H1 (cell line): ENCODE measurements at places on chromosomes 2 and 18. TPM values are rescaled to one million over a fixed set of nuclear protein-coding genes. Genes with fewer than 3 reads are reported as not detected.

Gene CSRNP3
- total RNA-seq, result 6.5 and 6.7 TPM in 2 replicates

Gene CAPN13
- total RNA-seq, result 0.94 and 2.4 TPM in 2 replicates

Gene CPLX4
- not detected in 2 replicates for total RNA-seq

Gene RAB17
- total RNA-seq, result 83.4 and 83.8 TPM in 2 replicates

Gene LTBP1
- total RNA-seq, result 23.8 and 24.7 TPM in 2 replicates

Gene CACNB4
- total RNA-seq, result 4.0 and 4.1 TPM in 2 replicates

Gene PGAP1
- 24.1 and 24.7 TPM in 2 replicates for total RNA-seq

Gene NR4A2
- total RNA-seq, result 1.4 and 1.7 TPM in 2 replicates

GRCh38 chr2:149090706-149091105 is 52.2 kb downstream of the LYPD6B start:
- no peak for DNase-seq

GRCh38 chr2:65021709-65022108 is 32.5 kb downstream of the SLC1A4 start:
- DNase-seq, result no peak

DNA sequence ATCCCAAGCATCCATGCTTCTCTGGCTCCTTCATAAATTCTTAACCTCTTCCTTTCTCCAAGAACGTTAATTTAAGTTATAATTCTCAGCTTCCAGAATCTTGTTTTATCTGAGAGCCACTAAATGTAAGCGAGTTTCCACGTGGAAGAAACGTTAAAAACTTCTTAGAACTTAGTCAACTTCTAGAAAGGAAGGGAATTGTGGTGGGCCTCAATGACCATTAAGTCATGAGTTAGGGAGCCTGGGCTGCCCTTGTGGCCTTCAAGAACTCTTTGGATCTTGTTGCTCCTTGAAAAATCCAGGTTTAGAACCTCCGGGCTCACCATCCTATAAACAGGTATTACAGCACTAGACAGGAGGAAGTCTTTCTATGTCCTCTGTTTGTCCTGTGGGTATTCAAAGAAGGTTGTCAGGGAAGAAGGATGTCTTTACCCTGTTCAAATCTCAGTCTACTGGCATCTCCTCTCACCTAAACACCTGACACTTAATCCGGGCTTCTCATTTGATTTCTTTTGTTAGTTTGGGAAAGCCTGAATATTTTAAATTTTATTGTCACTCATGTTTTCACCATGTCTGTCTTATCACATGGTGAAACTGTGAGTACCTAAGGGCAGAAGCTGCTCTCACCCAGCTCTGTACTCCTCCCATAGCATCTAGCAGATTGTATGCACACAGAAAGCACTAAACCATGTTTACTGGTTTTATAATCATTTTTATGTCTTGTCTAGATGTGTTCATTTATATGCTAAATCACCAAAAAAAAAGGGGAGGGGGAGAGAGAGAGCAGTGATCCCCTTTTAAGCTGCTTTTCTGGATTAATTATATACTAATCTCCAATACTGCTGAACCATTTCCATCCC is 6.3 kb downstream of the RND3 start:
- DNase-seq, result no peak

- no peak for DNase-seq
These were observed 11.0 kb downstream of the RAB11FIP5 start for GRCh38 chr2:73101626-73102256.

GRCh38 chr2:11775384-11775783 is 29.0 kb downstream of the LPIN1 start:
- no peak for DNase-seq

DNA sequence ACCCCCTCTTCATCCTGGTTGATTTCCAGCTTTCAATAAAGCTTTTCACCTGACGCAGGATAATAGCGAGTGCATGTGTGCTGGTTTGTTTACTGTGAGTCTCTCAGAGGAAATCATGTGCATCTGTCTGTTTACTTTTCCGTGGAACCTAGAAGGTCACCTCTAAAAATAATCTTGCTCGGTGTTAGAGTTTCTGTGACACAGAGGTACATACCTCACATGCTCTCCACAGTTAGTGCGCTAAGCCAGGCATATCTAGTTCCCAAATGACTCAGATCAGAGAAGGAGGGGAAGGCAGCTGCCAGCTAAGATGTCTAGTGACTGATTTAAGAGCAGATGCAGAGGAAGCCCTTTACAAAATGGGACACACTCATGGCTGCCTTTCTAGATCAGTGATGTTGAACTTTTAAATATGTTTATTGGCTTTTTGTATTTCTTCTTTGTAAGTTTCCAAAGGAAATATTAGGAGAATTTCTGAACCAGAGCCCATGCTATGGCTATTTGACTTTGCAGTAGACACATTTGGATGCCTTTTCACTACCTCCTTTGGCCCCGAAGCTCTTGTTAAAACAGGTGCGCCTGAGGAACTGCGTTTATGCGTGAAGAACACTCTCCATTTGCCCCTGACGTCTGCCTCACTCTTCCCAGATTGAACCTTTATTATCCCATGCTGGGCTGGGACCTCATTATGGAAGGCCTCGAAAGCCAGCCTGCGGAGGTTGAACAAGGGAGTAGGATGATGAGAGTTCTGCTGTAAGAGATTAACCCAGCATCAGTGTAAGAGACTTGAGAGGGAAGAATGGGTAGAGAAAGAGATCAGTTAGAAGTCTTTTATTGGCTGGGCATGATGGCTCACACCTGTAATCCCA is 145.6 kb downstream of the FAM161A start:
- peak; percentile 32 for DNase-seq

- no peak for DNase-seq
These were observed 1444.6 kb downstream of the SUCLG1 start for GRCh38 chr2:83014462-83014861.

GRCh38 chr2:42890791-42891355 is 98.5 kb upstream of the HAAO start:
- no peak for DNase-seq

GRCh38 chr18:49613141-49613640 is 51.3 kb downstream of the LIPG start:
- DNase-seq, result peak; percentile 70

GRCh38 chr2:46304635-46305034 is 7.4 kb downstream of the EPAS1 start:
- DNase-seq, result no peak

DNA sequence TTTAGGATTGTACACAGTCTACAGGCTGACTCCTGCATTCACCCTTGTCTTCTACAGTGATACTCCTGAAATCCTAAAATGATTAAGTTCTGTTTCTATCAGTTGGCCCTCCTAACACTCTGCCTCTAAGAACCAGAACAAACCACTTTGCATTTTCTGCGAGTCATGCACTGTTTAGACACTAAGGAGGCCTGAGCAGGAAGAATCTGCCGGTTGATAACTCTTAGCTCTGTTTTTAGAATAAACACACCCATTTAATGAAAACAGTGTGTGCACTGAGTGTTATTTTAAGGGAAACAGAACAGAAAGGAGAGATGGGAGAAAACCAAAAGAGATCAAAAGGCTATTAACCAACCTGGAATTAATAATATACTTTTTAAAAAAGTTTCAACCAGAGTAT is 22.9 kb upstream of the SSB start:
- DNase-seq, result no peak

- peak; percentile 73 for DNase-seq
These were observed 519 bp downstream of the METTL4 start for GRCh38 chr18:2570772-2571199.

- no peak for DNase-seq
These were observed 586.0 kb downstream of the SUCLG1 start for GRCh38 chr2:83873110-83873509.

DNA sequence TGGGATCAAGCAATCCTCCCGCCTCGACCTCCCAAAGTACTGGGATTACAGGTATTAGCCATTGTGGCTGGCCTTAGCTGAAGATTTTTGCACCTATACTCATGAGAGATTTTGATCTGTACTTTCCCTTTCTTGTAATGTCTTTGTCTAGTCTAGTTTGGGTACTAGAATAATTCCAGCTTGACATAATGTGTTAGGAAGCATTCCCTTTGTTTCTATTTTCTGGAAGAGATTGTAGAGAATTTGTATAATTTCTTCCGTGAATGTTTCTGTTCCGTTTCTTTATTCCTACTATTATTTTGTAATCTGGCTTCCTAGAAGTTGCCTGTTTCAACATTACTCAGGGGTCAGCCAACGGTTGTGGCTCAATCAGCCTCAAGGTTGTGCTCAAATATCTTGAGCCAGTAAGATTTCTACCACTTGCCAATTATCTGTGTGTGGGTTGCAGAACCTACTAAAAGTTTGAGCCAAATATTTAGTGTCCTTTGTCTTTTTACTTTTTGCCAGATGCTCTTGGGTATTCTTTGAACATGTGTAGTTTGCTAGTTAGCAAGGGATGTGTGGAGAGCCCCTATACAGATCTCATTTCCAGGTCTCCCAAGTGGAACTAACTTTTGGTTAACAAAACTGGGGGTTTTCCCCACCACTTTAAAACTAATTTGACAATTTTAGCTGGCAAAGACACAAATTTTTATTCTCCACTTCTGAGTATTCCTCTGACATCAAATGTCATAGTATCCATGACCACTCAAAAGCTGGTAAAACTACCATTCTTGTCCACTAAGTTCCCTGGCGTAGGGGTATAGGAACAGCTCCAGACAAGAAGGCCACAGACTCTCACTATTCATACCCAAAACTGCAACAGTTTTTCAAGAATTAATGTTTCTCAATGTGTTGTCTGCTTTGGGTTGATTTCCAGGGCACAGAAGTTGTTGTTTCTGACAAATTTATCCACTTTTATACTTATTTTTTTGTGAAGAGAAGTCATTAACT is 42.8 kb upstream of the BAZ2B start:
- no peak for DNase-seq

GRCh38 chr2:101969723-101970122 is 22.0 kb upstream of the IL1R2 start:
- peak; percentile 25 for DNase-seq
